ENCODE measurements at places on chromosomes 2 and 18. TPM values are rescaled to one million over a fixed set of nuclear protein-coding genes. Genes with fewer than 3 reads are reported as not detected.

DNA sequence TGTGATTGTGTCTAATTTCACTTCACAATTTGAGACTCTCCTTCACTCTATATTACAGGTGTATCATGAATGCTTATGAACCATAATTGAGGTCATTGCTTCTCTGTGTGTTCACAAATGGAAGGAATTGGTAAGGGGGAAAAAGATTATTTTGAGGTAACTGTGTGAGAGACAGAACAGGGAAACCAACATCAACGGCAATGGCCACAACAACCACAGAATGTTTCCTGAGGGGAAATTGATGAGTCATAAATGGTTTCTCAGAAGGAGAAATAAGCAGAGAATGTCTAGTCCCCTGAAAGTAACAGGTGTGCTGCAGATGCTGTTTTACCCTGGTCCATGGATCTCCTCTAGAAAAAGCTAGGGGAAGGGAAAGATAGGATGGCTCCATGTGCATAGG is 361.2 kb upstream of the GALNT5 start:
- no peak overlapping the region for H3K27ac ChIP-seq
- DNase-seq, result no peak
- no peaks in the 10 kb centered on the region for H3K4me1 ChIP-seq
- H3K27me3 ChIP-seq, result no peaks in the 10 kb centered on the region

DNA sequence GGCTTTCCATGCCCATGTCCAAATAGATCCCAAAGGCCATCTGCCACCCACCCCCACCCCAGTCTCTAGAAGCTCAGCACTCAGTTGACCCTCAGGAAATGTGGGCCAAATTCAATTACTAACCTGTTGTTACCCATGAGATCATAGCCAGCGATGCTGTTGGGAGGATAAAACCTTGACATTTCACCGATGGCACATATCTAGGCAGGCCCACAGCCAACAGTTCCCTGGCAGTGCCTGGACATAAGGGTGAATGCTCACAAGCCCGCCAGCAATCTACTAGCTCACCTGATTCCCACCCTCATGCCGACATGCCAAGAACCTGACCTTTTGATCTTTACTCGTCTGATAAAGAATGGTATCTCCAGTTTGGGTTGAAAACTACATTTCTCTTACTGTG is 11.8 kb upstream of the ACOXL start:
- no peak overlapping the region for H3K4me3 ChIP-seq
- no peak for DNase-seq
- no peak overlapping the region for H3K27ac ChIP-seq
- no peaks in the 10 kb centered on the region for H3K27me3 ChIP-seq
- no peaks in the 10 kb centered on the region for H3K4me1 ChIP-seq

DNA sequence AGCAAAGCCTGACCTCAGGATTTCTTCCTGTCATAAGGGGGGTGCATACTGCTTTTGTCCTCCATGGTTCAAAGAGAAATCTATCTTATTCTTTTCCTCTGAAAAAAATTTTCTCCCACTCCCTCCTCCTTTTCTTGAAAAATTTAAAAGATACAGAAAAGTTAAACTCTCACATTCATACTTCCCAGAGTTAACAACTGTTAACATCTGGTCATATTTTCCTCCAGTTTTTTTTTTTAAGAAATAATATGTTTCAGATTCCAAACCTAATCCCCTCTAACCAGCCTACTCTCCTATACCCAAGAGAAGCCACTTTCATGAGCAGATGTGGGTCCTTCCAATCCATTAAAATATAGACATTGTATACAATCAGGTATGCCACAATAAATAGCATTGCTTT is 378.9 kb upstream of the HNRNPA3 start:
- no peak overlapping the region for H3K27ac ChIP-seq
- no peak overlapping the region for H3K4me3 ChIP-seq
- H3K27me3 ChIP-seq, result no peaks in the 10 kb centered on the region
- H3K36me3 ChIP-seq, result no peaks in the 10 kb centered on the region
- DNase-seq, result no peak

DNA sequence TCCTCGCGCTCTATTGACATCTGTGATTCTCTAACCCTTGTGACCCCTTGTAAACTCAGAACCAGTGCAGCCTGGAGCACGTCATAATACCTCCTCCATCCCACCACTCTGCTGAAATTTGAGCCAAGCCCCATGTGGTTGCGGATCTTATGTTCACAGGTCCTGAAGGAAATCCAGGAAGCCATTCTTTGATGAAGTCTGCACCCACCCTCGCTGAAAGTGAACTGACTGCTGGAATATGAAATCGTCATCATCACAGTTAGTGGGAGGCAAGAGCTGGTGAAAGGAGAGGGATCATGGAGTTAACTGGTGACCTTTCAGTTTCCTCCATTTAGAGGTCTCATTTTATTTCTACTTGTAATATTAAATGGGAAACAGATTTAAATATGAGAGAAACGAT is 21.6 kb downstream of the ZEB2 start:
- H3K36me3 ChIP-seq, result no peaks in the 10 kb centered on the region
- H3K27me3 ChIP-seq, result no peaks in the 10 kb centered on the region
- no peaks in the 10 kb centered on the region for H3K4me1 ChIP-seq
- no peak overlapping the region for H3K27ac ChIP-seq
- H3K4me3 ChIP-seq, result no peak overlapping the region

DNA sequence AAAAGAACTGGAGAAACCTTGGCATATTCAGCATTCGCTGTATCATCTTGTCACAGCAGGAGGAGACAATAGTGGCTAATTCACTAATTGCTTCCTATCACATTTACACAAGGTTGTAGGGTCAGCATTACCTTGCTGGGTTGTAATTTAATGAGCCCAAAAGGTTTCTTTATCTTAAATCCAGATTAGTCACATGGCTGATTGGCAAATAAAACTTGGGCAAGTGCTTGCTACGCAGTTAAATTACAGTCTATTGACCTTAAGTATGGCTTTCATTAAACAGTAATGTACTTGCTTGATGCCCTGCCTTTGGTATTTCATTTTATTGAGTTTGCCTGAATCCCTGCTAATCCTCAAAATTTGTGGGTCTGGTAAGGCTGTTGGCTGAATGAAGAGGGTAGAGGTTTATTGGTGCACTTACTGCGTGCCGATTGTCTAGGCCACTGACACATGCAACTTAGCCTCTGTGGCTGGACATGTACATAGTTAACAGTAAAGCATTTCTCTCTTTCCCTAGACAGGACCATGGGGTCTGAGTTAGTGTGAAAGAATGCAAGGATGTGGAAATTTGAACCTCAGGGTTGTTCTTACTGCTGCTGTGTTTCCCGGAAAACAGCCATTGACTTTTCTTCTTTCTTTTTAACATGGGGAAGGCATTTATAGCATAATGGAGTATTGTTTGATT is 34.3 kb downstream of the FMNL2 start:
- no peaks in the 10 kb centered on the region for H3K36me3 ChIP-seq
- no peak for DNase-seq
- H3K27me3 ChIP-seq, result no peaks in the 10 kb centered on the region
- H3K27ac ChIP-seq, result no peak overlapping the region
- H3K4me1 ChIP-seq, result no peaks in the 10 kb centered on the region

DNA sequence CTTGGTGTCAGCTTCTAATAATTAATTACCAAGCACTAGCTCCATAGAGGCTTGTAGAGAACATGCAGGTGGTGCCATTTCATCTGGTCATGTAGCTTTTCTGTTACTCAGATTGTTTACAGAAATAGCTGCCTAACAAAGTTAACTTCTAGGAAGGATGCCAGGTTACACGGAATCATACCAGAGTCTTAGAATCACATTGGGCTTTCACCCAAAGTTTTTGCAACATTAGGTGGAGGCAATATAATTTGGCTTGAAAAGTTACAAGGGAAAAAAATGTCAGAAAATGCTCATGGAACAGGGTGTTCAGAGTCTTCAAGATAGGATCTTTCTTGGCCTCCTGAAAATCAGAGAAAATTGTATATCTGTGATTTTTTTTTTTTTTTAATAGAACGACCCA is 135.6 kb downstream of the ARHGAP15 start:
- DNase-seq, result no peak
- no peak overlapping the region for H3K27ac ChIP-seq
- no peaks in the 10 kb centered on the region for H3K36me3 ChIP-seq

DNA sequence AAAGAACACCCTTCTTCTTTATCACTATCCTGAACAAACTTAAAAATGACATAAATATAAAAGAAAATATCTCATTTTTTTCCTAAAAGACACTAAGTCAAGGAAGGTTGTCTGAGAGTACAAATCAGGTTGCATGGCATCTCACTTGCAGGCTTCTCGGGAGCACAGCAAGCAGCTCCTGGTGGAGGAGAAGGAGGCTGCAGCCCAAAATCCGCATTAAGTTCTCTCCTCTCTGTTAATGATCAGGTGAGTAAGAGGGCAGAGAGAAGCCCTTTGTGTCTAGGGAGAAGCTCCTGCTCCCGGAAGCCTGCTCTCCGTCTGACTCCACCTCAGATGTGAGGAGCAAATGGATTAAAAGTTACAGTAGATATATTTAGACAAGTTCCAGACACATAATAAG is 35.0 kb upstream of the DOK6 start:
- DNase-seq, result no peak
- no peak overlapping the region for H3K4me3 ChIP-seq
- no peak overlapping the region for H3K27ac ChIP-seq
- H3K36me3 ChIP-seq, result no peaks in the 10 kb centered on the region
- no peaks in the 10 kb centered on the region for H3K27me3 ChIP-seq

KYNU gene
- total RNA-seq, result 13.1 TPM

ERBB4 gene
- total RNA-seq, result 18.4 TPM

DHRS9 gene
- total RNA-seq, result 7.8 TPM

Data from breast epithelium (tissue), 4 donors.